ENCODE measurements at places on chromosomes 13 and 19.

GRCh38 chr13:32142956-32143375, 111.4 kb downstream of the FRY start:
- DNase-seq: no peak

GRCh38 chr13:110330491-110331011, 23.5 kb downstream of the COL4A2 start:
- DNase-seq: no peak

GRCh38 chr19:9116547-9116946, 984 bp upstream of the OR7G1 start:
- DNase-seq: no peak

GRCh38 chr13:114211446-114212157, 23.1 kb upstream of the CDC16 start:
- no peak for DNase-seq

DNA sequence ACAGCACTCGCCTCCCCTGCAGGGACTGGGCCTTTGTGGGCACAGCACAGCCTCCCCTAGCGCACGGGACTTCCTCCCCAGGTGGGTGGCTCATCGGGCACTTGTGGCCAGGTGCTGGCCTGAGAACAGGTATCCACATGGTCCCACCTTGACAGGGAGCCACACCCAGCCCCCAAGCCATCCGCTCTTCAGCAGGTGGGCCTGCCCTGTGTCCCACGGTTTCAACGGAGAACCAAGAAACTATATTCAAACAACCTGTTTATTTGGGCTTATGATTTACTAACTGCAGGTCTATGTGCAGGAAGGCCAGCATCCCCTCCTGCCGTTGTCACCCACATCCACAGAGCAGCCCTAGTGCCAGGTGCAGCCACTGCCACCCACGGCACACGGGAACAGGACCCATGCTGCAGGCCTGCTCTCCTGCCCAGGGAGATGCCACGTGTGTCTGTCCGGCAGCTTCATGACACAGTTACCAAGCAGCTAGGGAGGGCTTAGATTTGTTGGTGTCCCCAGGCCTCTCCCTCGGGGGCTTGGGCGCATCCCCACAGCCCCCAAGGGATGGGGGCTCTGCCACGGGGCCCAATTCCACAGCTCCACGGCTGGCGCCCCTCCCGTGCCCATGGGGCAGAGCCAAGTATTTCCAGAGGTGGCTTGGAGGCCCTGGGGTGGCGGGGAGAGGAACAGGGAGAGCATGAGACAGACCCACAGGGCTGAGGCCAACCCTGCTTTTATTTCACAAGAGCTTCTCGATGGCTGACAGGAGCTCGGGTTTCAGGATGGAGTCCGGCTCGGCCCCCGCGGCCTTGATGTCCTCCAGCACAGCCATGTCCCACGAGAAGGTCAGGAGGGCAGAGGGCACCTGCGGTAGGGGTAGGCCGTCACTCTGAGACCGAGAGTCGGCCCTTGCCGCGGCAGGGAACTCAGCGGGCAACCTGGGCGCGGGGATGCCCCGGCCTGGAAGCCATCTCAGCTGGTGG, 12.5 kb downstream of the UBXN6 start:
- no peak for DNase-seq

DNA sequence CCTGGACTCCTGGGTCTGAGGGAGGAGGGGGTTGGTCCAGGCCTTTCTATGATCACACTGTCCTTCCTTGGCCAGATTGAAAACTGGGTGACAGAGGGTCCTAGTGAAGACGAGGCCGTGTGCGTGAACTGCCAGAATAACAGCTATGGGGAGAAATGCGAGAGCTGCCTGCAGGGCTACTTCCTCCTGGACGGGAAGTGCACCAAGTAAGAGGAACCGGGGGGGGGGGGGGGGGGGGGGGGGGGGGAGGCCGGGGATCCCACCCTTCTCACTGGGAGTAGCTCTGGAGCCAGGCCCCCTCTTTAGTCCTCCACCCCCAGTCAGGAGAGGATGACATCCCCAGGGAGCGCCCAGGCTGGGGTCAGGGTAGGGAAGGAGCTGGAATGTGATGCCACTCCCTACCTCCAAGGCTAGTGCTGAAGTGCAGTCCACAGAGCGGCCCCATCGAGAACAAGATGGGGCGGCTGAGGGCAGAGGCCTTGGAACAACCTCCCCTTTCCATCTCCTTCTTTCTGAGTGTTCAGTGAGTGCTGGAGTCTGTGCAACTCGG, 19.4 kb downstream of the CNFN start:
- no peak for DNase-seq

DNA sequence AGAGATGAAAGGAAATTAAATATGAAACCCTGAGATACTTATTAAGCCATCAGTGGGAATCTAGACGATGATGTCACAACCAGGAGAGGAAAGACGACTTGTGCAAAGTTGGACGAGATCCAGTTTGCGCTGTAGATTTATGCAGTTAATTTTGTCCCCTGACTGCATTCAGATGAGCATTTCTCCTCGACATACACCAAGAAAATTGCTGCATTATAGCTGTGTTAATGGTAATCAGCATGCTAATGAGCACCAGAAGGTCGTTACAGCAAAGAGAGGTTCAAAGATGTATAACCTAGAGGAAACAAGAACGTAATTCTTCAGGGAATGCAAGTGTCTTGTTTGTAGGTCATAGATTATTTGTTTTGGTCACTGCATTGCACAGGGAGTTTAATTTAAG, 371.7 kb downstream of the RBM26 start:
- DNase-seq: no peak

DNA sequence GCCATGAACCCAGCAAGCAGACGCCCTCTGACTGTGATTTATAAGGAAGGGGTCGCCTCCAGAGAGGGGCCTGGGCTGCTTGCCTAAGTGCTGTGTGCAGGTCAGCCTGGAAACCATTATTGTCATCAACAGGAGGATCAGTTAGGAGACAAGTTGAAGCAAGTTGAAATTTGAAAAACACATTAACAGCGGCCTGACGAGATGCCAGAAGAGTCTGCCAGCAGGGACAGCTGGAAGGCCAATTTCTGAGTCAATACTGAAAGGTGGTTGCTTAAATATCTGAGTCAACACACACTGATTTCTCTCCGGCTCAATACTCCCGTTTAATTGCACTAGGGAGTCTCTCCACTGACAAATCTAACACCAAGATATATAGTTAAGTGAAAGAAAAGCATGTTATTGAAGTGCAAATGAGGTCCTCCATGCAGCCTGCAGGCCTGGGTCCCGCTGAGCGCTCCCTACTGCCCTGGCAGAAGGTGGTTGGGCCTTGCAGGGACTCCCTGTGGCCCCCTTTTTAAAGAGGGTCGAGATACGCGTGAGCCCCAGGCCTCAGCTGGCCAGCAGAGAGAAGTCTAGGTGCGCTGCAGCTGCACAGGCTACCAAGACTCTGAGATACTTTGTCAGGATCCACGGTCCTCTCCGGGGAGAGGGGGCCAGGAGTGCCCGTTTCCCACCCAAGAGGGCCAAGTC, 91.1 kb downstream of the RNASEH2B start:
- DNase-seq: no peak

DNA sequence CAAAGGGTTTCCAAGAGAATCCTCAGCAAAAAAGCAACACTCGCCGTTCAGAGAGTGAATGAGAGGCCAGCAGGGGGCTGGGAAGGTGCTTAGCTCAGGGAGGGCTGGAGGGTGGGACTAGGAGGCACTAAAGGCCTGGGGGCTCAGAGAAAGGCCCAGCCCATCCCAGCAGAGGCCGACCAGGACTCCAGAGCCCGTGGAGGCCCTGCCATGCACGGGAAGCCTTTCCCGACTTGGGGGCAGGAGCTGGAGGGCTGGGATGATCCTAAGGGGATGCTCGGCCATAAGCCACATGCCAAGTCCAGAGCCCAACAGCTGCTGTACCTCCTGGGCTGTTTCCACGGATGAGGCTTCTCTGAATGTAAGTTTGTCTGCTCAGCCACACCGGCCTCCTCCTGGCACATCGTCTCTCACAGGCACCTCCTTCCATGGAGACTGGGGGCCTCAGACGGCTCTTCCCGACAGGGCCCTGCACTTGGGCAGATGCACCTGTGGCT, 19.5 kb downstream of the RASA3 start:
- DNase-seq: no peak
